Substantia nigra (tissue), 51 donors: ENCODE measurements at places on chromosomes 1 and 21.

DNA sequence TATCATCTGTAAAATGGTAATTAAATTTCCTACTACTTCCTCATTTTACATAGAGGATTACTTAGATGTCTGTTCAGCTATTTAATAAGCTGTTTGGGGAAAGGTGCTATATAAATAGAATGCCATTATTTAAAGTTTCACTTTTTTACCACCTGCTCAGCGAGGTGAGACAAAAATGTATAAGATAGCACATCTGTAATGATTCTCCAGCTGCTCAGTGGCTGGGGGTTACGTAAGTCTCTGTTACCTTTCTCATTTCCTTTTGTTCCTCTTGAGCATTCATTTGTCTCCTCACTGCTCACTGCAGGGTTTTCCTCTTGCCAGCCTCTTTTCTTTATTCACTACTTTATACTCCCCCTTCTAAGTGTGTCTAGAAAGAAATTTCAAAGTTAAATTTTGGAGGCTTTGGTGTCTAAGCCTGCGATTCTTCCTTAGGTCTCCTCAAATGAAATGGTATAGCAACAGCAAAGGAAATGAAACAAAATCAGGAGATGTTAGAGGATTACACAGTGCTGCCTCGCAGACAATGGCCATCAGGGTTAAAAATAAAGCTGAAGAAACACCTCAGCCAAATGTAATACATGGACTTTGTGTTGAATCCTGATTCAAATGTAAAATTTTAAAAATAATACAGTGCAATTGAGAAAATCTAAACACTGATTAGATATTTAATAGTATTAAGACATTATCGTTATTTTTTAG, 6.8 kb downstream of the RGS8 start:
- DNase-seq, result no peak

DNA sequence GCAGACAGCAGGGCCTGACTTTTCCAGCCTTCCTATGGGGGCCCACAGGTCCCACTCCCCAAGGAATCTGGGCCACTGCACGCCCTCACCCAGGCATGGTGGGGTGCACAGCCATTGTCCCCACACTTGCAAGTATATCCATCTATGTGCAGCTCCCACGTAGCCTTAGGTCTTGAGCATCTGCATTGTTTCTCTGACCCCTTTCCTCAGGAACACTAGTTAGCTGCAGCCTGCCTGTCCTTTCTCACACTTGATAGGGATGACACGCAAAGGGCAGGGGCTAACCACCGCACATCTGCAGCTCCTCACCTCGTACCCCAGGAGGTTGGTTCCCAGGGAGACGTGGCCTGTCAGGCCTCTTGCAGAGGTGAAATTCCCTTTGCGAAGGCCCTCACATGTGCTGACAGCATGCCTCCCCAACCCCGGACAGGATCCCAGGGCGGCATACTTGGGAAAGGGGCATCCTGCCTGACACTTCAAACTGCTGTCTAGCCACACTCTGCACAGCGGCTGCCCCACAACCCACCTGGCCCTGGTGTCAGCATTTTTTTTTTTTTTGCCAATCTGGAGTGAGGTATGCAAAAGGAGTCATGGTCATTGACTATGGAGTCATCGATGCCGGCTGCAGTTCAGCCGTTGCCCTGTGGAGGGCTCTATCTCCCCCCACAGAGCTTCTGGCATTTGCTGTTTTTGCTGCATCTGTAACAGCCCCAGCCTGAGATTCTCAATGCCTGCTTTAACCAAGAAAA, 5.0 kb downstream of the JMJD4 start:
- no peak for DNase-seq

DNA sequence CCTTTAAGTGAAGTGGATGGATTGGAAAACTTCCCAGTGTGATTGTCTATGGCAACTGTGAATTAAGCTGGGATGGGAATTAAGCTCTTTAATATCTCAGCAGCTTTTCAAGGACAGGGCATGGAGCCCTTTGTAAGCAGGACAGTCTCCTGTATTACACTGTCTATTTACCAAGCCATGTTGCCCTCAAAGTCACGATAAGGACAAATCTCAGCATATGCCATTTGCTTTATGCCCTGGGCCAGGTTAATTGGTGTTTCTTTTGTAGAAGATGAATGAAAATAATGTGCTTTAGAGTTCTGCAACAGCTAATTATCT, 17.6 kb downstream of the UTP25 start:
- DNase-seq, result no peak

DNA sequence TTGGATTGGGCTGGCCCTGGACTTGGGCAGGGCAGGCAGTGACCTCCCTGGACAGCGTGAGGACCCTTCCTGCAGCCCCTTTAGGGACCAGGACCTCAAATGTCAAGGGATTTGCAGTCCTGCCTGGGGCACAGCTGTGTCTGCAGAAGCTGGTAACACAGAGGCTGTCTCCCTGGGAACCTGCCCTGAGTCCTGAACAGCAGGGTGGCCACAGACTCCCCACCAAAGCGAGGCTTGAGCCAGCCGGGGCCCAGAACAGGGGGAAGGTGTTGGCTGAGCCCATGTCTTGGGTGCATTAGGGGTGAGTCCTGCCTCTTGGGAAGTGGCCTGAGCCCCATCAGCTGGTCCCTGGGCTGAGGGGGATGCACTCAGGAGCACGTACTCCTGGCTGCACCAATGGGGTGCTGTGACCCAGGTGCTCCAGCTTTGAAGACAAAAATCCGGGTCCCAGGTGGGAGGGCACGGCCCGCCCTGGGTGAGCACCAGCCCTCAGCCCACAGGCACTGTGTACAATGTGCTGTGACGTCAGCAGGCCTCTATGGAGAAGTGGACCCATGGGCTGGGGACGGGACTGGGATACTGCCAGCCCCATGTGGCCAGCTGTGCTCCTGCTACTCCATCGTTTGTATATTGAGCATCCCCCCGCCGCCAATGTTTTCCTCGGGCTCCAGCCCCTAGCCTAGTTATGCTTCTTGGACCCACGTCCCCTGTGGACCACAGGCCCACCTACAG, 72.0 kb upstream of the ARHGEF16 start:
- no peak for DNase-seq

DNA sequence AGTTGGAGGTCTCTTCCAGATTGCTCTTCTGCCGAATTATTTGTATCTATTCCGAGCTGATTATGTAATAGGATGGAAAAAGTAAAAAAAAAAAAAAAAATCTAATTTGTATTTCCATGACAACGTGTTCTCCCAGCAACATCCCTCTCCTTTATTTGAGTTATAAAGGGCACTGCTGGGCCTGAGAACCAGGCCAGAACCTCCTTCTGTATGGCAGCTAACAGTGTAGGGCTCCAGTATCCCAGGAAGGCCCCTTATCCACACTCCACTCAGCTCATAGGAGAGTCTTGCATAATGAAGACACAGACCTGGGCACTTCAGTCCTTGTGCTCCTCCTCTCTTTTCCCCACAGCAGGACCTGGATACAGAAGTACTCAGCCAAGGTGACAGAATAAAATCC, 3.7 kb upstream of the IPO9 start:
- DNase-seq, result no peak

DNA sequence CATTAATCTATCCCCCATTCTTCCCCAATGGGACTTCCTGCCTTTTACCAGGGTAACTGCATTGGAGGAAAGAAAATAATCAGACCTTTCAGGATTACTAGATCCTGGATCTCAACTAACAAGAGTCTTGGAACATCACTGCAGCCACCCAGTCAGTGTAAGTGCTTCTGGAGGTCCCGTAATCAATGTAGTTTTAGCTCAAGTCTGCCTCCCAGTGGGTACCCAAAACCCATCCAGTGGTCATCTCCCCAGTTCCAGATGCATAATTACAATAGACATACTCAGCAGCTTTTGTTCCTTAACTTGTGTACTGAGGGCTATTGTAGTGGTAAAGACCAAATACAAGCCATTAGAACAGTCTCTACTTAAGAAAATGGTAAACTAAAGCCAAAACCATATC, 319.1 kb downstream of the GPATCH2 start:
- DNase-seq, result no peak

DNA sequence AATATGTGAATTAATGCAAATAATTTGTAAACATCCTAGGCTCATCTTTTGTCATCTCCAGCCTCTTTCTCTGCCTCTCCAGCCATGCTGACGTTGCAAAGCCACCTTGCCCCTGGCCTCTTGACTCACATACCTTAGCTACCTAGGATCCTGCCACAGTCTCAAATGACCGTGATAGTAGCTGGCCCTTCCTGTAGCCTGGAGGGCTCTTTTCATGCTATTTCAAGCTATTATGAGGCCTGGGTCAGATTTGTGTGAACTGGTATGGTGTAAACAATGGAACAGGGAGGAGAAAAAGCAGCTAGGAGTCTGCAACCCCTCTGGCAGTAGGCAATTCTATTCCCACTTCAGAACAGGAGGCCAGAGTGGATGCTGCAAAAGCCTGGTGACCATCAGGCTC, 337.7 kb downstream of the DISC1 start:
- DNase-seq, result no peak

DNA sequence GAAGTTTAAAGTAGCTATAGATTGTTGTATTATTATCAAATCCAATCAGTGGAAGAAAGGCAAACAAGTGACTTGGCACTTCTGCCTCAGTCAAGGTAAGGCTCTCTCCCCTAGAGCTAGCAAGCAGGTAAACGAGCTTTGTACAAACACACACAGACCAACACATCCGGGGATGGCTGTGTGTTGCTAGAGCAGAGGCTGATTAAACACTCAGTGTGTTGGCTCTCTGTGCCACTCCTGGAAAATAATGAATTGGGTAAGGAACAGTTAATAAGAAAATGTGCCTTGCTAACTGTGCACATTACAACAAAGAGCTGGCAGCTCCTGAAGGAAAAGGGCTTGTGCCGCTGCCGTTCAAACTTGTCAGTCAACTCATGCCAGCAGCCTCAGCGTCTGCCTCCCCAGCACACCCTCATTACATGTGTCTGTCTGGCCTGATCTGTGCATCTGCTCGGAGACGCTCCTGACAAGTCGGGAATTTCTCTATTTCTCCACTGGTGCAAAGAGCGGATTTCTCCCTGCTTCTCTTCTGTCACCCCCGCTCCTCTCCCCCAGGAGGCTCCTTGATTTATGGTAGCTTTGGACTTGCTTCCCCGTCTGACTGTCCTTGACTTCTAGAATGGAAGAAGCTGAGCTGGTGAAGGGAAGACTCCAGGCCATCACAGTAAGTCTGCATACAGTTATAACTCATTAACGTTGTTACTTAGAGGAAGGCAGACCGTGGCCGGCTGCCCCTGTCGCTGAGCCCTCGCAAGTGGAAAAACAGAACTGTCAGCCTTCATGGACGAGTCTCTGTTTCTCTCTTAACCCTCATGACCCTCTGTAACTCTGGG, at the start of gene PALMD:
TSS of gene PALMD (plus strand) at position 415 of the 833 bp plus-strand sequence. CDS start at position 620, 205 bp downstream.
- DNase-seq, result no peak

DNA sequence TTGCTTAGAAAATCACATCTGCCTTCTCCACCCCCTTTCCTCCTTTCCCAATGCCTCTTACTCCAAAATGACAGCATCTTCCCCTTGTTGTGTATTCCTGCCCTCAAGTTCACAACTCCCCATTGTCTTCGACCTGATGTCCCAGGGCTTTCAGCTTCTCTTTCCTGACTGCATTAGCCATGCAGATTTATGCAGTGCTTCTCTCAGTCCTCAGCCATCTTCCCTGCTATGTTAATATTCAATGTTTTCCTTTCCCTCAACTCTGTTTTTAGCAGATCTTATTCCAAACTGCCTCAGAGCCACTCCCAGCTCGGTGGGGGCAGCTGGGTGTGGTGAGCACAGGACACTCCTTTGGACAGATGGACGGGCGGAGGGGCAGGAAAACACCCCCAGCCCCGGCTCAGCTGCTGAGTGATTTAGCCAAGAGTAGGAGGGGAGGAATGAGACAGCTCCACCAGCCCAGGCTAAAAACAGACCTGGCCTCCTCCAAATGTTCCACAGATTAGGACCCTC, 71.0 kb downstream of the CD2 start:
- DNase-seq, result no peak

- no peak for DNase-seq
These were observed 40.9 kb upstream of the CITED4 start for GRCh38 chr1:40903106-40903505.

GRCh38 chr1:204115116-204115515, 36.7 kb downstream of the ETNK2 start:
- no peak for DNase-seq

DNA sequence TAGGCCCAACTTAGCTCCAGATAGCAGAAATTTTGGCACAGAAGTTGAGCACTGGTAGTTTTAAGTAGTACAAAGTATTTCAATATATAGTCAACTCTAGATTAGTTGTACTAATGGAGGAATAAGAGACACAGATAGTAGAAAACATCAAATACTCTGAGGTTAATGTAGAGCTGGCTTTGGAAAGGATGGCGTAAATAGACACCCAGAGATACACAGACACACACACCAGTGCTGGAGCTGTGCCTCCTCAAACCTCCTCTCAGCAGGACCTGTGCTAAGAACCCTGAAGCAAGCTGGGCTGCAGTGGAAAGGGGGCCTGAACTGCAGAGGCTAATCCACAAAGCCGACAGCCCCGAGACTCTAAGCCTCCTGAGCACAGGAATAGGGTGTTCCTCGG, 67.0 kb upstream of the EDEM3 start:
- DNase-seq, result no peak

GRCh38 chr1:218771931-218772330, 401.7 kb upstream of the LYPLAL1 start:
- no peak for DNase-seq

- DNase-seq, result no peak
These were observed 256.8 kb downstream of the OLFM3 start for GRCh38 chr1:101739826-101740330.

DNA sequence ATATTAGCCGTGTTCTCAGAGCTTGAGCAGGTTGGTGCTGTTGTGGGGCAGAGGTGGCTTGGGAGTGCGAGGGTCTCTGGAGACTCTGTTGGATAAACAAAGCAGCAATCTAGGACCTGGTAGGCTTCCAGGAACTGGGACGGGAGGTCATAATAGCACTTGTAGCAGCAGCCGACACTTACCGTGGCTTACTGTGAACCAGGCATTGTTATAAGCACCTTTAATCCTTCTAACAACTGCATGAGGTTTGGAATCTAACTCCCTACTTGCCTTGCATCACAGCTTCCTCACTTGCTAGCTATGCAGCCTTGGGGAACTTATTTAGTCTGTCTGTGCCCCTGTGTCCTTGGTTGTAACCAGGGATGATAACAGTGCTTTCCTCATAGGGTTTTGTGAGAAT, 94.9 kb downstream of the NAV1 start:
- no peak for DNase-seq
